Hindlimb muscle (tissue), 1 donor: ENCODE measurements at places on chromosomes 6 and 20. TPM values are rescaled to one million over a fixed set of nuclear protein-coding genes. Genes with fewer than 3 reads are reported as not detected.

GRCh38 chr6:14822679-14823078, 423.2 kb upstream of the JARID2 start:
- DNase-seq = no peak

GRCh38 chr6:18330548-18331081, 56.5 kb upstream of the RNF144B start:
- DNase-seq = no peak

DNA sequence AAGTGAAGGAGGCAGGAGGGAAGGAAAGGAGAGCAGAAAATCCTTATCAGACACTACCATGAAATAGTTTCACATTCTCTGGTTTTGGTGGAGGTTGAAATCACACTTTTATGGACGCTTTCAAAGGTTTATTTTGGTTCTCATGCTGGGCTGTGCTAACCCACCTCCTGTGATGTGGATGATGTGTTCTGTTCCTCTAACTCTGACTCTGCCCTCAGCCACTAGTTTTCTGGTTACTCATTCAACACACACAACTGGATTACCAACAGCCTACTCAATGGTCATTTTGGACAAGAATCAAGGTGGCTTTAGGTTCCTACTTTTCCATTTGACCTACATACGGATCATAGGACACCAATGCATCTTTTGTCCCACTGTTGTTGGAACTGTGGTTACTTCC, 522.1 kb upstream of the BTBD3 start:
- DNase-seq = no peak

DNA sequence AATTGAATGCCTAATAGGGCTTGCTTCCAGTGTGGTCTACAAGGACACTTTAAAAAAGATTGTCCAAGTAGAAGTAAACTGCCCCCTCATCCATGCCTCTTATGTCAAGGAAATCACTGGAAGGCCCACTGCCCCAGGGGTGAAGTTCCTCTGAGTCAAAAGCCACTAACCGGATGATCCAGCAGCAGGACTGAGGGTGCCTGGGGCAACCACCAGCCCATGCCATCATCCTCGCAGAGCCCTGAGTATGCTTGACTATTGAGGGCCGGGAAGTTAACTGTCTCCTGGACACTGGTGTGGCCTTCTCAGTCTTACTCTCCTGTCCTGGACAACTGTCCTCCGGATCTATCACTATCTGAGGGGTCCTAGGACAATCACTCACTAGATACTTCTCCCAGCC, 411.5 kb downstream of the TENT5A start:
- no peak for DNase-seq

DNA sequence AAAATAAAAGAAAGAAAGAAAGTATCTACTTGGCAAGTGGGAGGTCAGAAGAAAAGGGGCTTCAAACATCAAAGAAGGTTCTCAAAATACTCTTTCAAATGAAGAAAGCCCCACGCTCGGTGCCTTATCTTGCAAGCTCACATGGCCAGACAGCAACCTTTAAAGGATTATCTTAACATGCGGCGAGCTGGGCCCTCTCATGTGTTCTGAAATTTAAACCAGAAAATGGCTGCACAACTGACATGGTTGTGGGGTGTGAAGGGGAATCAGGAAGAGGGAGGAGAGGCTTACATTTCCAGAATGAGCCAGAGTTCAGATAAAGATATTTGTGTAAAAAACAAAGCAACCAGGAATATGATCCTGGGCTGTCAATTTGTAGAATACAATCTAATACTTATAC, 363.1 kb downstream of the PRKN start:
- DNase-seq = no peak

DNA sequence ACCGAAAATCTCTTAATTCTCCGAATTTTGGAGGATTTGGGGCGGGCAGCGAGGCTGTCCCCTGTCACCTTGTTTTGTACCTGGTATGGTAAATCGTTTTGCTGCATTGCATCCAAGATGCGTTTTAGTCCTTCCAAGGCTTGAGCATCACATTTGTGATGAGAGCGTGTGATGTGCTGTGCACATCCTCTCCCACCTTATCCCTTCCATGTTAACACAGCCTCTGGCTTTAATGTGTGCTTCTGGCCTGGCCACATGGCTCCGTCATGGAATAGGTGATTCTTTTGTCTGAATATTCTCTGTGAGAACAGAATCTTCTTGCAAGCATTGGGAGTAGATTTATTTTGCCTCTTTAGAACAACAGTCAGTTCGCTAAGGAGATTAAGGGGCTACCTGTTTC, 763 bp downstream of the TMEM14A start:
- no peak for DNase-seq

DNA sequence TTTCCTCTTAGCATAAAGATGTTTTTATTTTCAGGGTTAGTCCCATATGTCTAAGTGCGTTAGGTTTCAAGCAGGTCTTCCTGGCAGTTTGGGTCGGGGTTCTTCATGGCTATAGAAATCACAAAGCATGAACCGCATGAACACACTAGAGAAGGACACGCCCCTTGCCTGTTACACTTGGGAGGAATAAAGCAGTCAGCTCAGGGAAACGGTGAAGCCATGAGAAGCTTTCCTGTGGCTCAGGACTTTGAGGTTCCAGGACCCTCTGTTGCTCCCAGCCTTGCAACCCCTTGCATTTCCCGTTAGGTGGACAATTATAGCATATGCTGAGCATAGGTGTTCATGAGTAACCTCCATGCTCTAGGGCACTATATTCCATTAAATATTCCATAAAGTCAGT, 96.7 kb downstream of the SYCP2 start:
- no peak for DNase-seq

DNA sequence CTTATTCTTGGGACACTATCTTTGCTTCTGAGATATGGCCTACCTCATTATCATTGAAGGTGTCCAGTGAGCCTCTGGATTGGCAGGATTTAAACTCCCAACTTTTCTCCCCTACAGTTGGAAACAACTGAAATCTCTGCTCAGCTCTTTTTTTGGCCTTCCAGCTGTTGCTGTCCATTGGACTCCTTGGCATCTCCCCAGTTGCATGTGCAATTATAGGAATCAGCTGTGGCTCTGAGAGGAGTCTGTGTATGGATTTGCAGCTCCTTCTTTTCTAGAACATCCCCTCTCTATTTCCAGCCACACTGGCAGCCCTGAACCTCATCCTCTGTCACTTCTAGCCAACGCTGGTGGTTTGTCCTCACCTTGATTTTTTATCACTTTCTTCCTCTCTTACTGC, 21.2 kb downstream of the RAB22A start:
- peak; percentile 76 for DNase-seq

The HSPA12B gene
- polyA plus RNA-seq = 25.5 TPM

The CLPSL2 gene
- polyA plus RNA-seq = not detected

The SPTLC3 gene
- polyA plus RNA-seq = 1.5 TPM

The BEND6 gene
- 0.43 TPM for polyA plus RNA-seq

The JAG1 gene
- 28.6 TPM for polyA plus RNA-seq

The TFEB gene
- polyA plus RNA-seq = 10.1 TPM
